Uterus (tissue), 4 donors: ENCODE measurements at places on chromosomes 3 and 15.

DNA sequence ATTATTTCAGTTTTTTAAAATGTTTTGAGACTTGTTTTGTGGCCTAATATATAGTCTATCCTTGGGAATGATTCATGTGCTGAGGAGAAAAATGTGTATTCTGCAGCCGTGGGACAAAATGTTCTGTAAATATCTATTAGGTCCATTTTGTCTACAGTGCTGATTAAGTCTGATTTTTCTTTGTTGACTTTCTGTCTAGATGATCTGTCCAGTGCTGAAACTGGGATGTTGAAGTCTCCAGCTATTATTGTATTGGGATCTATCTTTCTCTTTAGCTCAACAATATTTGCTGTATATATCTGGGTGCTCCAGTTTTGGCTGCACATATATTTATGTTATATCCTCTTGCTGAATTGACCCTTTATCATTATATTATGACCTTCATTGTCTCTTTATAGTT lies 85.2 kb downstream of the UBE2E2 start:
- no peak for DNase-seq

DNA sequence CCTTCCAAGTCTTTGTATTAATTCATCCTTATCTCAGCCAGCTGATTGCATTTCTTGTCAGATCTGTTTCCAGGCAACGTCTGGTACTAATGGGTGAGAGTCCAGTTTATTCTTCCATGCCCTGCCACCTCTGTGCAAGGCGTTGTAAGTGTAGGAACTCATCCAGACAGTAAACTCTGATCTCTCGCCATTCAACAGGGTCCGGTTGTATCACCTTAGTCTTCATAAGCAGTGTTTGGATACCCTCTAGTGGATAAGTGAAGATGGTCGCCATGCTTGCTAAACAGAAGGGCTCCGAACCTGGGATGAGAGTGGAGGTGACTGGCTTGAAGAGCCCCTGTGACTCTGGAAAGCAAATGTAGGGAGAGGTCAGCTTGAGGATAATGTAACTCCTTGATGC lies 51.6 kb upstream of the CMTM7 start:
- DNase-seq, result no peak

DNA sequence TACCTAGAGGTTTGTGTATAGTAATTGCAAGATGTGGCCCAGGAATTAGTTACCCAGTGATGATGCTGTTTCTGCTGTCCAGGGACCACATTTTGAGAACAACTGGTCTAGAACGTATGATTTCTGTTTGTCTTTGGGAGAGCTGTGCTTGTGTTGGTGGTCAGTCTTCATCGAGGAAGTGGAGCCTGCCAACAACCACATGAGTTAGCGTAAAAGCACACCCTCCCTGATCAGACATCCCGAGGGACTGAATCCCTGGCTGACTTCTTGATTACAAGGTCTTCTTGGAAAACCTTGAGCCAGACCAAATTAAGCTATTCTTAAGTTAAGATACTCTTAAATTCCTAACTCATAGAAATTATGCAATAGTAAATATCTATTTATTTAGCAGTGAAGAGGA lies 81.7 kb upstream of the ZPLD1 start:
- DNase-seq, result no peak

DNA sequence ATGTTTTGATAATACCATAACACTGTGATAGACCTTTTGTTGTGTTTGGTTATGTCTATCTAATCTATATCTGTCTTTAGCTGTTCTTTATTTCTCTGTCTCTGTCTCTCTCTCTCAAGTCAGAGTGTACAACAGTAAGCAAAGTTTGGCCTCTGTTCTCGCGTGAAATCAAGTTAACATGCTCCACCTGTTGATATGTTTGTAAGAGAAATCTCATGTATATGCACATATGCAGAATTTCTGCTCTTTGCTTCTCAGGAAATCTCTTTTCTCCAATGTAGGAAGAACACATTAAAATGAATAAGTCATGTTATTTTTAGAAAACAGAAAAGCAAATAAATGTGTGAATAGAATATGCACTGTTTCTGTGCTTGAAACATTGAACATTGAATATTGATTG lies 425.5 kb upstream of the SEMA6D start:
- no peak for DNase-seq

DNA sequence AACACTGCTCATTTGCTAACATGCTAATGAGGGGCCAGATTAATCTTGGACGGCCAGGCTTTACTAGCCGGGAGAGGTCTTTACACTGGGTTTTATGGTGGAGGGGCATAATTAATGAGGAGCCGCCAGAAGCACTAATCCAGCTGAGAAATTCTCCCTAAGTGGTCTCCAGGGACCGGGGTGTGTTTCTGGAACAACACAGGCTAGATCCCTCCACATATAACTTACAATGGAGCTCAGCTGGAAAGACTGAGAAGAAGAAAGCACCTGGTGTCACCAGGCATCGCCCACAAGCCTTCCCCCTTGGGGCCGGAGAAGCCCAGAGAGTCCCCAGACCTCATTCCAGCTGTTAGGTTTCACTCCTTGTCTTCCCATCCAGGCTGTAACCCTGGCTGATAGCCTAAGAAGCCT lies 127.5 kb downstream of the MEGF11 start:
- no peak for DNase-seq

DNA sequence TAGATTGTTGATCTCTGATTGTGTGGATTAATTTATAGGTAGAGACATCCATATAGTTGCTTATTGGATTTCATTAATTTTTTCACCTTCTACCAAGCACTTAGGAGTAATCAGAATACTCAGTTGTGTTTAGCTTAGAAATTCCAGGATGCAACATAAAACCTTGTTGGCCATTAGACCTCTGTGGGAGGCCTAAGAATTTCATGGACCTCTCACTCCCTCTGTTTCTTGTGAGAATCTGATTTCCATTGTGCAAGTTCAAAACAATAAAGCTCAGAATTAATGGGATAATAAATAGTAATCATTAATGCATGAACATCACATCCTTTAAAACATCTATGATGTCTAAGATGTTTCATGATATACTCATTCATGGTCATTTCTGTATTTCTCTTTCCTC lies 332.4 kb downstream of the GRM7 start:
- no peak for DNase-seq

DNA sequence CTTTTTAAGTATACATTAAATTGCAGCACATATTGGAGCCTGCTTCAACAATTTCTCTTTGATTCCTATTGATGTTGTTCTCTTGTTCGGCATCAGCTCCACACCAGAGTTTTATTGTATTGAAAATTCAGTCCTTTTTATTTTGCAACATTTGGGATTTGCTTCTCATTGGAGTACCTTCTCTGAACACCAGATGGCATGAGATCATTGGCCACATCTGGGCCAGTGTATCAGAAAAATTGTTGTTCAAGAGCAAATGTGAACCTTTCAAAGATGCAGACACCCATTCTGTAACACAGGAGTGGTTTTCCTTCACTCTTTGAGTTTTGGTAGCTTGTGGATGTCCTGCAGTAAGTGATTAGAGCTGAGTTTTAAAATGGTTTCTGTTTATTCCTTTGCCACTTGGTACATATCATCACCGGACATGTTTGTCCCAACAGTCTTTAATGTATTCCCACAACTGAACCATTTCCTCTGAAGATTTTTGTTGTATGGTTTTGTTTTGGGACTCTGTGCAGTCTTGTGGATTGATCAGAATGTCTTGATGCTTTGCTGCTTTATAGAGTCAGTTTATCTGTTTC lies 96.1 kb downstream of the MCTP2 start:
- no peak for DNase-seq

DNA sequence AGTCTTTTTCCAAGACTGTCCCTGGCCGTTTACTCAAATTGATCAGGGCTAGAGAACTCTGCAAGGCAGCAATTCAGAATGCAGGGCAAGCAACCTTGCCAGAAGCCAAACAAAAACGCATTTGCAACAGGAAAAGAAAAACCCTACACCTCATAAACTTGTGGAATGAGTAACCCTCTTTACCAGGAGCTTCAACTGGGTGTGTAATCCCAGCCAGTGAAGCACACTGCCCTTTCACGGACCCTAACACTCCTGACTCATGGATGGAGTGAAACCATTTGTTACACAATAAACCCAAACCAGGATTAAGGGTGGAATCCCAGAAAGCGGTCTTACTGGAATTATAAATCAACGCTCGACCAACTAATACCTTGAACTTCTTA lies 14.8 kb upstream of the LDHAL6B start:
- DNase-seq, result no peak

- DNase-seq, result no peak
Measured at GRCh38 chr15:31202953-31203352, 101.4 kb upstream of the TRPM1 start.

GRCh38 chr3:117912352-117912751 lies 1122.3 kb downstream of the IGSF11 start:
- no peak for DNase-seq

DNA sequence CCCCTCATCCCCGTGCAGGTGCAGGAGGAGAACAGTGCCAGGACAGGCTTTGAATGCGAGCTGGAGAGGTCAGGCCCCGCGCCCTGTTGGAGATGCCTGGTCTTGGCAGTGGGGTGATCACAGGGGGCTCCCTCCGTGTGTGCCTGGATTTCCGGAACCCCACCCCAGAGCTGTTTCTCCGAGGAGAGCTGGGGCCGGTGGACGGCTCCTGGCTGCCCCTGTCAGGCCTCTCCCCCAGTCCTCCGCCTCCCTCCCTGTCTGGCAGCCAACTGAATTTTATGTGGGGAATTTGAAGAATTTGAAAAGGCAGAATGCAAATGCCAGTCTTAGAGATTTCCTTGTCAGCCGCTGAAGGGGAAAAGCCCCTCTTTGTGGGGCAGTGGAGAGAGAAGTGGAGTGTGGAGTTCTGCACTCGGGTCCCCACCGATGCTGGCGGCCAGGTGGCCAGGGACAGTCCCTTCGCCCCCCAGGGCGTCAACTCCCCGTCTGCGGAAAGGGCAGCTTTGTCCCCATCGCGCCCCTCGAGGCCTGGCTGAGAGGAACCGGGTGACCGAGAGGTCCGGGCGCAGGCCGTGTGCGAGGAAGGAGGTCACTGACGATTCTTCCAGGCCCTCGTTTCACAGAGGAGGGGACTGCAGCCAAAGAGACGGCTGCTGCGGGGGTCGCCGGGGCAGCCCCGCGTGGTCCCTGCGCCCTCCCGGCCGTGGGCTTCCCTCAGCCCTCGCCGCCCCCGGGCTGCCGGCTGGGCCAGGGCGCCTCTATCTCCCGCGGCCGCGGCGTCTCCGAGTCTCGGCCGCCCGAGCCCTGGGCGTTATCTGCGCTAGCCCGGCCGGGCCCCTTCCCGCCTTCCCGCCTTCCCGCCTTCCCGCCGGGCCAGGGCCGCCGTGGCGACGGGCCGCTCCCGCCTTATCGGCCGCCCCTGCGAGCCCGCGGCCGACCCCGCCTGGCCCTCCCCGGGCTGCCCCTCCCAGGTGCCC lies 56.0 kb upstream of the LCTL start:
- no peak for DNase-seq

GRCh38 chr15:100602823-100603393 lies 519 bp downstream of the ASB7 start:
- DNase-seq, result no peak

DNA sequence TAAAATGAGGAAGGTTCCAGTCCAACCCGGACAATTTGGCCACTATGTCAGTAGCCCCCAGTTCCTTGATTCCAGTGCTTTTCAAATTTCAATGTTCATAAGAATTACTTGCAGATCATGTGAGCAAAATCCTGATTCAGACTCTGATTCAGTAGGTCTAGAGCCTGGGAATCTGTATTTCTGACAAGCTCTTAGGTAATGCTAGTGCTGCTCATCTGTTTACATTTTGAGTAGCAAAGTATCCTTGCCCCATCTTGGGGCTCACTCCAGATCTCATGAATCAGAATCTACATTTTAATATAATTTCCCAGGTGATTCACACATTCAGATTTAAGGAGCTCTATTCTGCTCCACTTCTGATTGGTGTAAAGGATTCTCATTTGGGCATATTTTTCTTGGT lies 142.0 kb downstream of the NAALADL2 start:
- no peak for DNase-seq

DNA sequence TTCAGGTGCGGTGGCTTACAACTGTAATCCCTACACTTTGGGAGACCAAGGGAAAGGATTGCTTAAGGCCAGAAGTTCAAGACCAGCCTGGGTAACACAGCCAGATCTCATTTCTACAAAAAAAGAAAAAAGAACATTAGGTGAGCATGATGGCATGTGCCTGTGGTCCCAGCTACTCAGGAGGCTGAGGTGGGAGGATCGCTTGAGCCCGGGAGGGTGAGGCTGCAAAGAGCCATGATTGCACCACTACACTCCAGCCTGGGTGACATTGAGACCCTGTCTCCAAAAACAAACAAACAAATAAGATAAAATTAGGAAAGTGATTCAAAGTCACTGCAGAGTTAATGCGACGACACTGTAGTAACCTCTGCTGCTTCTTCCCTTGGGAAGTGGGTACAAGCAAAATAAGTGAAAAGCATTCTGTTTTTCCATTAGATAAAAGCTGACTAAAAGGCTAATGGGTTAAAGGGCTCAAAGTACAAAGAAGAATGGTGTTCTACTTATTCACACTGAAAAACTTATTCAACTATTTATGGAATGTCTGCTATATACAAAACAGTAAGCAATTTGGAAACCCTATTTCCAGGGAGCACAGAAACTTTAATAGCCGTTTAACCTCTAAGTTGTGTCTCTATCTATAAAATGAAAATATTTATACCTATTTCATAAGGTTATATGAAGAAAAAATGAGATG lies 8.0 kb upstream of the RPS27L start:
- DNase-seq, result no peak
